ENCODE measurements at places on chromosomes 12 and 14.

DNA sequence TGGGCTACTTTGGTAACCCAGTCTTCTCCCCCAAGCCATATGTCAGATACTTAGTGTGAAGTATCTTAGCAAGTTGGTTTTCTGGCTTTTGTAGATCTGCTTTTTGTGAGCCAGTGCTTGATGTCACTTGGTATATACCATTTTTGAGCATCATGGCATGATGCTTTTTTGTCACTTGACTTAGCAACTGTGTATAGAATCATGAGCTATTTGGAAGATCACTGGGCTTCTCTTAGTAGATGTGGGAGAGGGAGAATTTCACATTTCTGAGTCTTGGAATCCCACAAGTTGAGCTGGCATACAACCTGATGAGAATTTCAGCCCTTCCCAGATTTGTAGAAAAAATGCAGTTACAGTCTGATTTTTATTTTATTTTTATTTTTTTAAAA, 24.9 kb downstream of the AEBP2 start:
- DNase-seq, result no peak
- H3K27me3 ChIP-seq, result no peaks in the 10 kb centered on the region
- H3K27ac ChIP-seq, result no peak overlapping the region
- no peak overlapping the region for H3K4me3 ChIP-seq
- H3K4me1 ChIP-seq, result peaks cover 10% of the 10 kb centered on the region
- peaks cover 53% of the 10 kb centered on the region for H3K36me3 ChIP-seq

GRCh38 chr14:61555056-61555838, 140.1 kb upstream of the HIF1A start:
- H3K36me3 ChIP-seq, result peaks cover 54% of the 10 kb centered on the region
- peaks cover 62% of the 10 kb centered on the region for H3K4me1 ChIP-seq
- DNase-seq, result no peak
- H3K27ac ChIP-seq, result no peak overlapping the region
- H3K27me3 ChIP-seq, result no peaks in the 10 kb centered on the region
- H3K4me3 ChIP-seq, result no peak overlapping the region

GRCh38 chr14:76880449-76880848, 54.2 kb downstream of the LRRC74A start:
- H3K4me1 ChIP-seq, result peaks cover 4% of the 10 kb centered on the region
- H3K27ac ChIP-seq, result no peak overlapping the region
- DNase-seq, result no peak
- H3K27me3 ChIP-seq, result no peaks in the 10 kb centered on the region
- H3K4me3 ChIP-seq, result no peak overlapping the region
- H3K36me3 ChIP-seq, result no peaks in the 10 kb centered on the region

- H3K4me3 ChIP-seq, result no peak overlapping the region
- DNase-seq, result no peak
- H3K27me3 ChIP-seq, result peaks cover 26% of the 10 kb centered on the region
Observed at GRCh38 chr14:54653712-54654469, 87.0 kb downstream of the SAMD4A start.

- H3K27ac ChIP-seq, result no peak overlapping the region
- H3K36me3 ChIP-seq, result no peaks in the 10 kb centered on the region
- H3K4me1 ChIP-seq, result no peaks in the 10 kb centered on the region
- DNase-seq, result no peak
Observed at GRCh38 chr12:108341854-108342847, 3.0 kb upstream of the CMKLR1 start.

GRCh38 chr12:98909746-98910145, 264.7 kb downstream of the APAF1 start:
- no peak overlapping the region for H3K27ac ChIP-seq
- H3K36me3 ChIP-seq, result no peaks in the 10 kb centered on the region
- no peak for DNase-seq
- H3K27me3 ChIP-seq, result no peaks in the 10 kb centered on the region
- H3K4me3 ChIP-seq, result no peak overlapping the region
- H3K4me1 ChIP-seq, result no peaks in the 10 kb centered on the region

Measured in activated CD4-positive, alpha-beta T cell treated with anti-CD3 and anti-CD28 coated beads, Interleukin-2, amount 10 ng/mL, durations not matched to agents 24 days and 14 days (primary cell).